ENCODE measurements at places on chromosomes 4 and X.

DNA sequence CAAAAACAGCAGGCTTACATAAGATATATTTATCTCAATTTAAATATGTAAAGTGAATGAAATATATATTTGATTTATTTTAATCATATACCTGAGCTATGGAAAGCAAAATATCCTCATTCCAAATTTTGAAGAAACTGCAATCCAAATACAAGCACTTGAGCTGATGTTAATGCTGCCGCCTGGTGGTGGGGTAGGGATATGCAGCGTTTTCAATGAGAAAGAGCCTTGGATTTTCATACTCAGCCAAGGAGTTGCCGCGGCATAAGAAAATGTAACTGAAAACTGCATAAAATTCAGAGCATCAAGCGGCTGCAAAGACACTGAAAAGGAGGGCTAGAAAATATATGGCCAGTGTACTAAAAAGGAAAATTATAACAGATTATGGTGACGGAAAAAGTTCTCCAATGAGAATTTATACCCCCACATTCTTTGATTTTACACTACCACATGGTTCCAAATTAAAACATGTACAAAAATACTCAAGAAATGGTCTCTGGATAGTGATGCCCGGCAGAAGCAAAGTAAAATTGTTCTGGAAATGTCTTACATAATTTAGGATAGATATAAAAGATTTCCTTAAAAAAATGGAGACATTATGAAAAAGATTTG is 660.3 kb upstream of the PITX2 start:
- peak; percentile 11 for DNase-seq

- DNase-seq, result no peak
Observed at GRCh38 chrX:134764202-134764785, 106.0 kb upstream of the PLAC1 start.

GRCh38 chrX:118761939-118762707 is 34.7 kb downstream of the IL13RA1 start:
- no peak for DNase-seq

- DNase-seq, result no peak
Observed at GRCh38 chrX:94576367-94577004, 902.5 kb downstream of the FAM133A start.

- no peak for DNase-seq
Observed at GRCh38 chrX:52280812-52281211, 88.0 kb upstream of the XAGE2 start.

DNA sequence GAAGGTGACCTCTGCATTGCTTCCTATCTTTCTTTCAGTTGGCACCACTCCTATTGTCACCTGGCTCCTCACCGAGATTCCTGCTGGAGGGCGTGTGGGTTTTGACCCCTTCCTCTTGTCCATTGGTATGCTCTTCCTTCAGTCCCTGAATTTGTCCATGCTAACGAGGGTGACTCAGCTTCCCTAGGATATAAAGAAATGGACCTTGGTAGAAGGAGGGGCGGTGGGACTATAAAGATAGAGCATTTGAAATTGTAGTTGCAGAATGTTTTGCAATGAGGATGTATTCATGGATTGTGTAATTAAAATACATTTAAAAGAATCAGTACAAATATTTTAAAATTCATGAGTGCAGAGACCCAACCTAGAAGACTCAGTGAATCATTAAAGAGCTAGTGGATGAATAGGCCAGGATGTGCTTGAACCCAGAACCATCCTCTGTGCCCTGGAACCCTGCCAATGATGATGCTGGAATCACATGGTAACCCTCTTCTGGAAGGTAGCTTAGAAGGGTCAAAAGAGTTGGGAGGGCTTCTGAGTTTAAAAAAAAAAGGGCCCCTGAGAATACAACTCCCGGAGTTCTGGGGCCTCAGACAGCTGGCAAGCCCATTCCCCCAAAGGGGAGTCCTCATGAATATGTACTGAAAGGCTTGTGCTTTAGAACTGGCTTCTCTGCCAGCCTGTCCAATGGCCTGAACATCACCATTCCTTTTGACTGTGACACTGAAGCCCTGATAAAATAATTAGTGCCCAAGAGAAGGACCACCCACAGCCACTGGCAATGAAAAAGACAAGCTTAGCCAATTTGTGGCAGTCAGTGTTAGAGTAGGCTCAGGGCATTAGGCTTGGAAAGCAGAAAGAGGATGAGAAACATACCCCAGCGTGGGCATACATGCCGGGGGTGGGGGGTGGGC is 8.0 kb downstream of the XPNPEP2 start:
- DNase-seq, result no peak

- DNase-seq, result no peak
Observed at GRCh38 chrX:11464836-11465463, 171.7 kb downstream of the AMELX start.

- no peak for DNase-seq
Observed at GRCh38 chr4:89312066-89312465, 4.5 kb upstream of the GPRIN3 start.

DNA sequence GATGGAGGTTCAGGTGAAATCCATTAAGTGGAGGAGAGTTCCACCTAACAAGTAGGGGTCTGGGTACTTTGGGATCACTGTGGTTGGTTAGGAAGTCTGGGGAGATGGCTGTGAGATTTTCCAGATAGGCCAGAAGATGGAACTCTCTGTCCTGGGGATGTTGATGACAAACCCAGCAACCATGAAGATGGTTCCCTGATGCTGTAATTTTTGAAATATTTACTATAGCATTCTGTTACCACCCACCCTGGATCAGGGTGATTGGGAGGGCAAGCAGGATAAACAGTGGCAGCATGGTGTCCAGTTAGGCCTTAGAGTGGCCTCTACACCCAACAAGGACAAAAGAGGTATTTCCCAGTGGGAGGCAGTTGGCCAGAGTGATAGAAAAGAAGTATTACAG is 15.9 kb upstream of the NELFA start:
- DNase-seq, result no peak

DNA sequence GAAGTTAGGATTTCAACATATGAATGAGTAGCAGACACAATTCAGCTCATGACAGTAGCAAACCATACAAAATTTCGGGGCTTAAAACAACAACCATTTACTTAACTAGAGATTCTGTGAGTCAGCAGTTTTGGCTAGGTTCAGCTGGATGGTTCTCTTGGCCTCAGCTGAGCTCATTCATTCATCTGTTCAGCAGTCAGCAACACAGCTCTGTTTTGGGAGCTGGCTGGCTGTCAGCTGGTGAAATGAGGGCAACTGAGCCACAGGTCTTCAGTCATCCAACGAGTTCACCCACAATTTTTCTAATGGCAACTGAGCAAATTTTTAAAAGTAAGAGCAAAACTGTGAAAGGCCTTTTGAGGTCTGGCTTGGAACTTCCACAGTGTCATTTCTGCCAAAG is 2005.1 kb upstream of the AGA start:
- peak; percentile 19 for DNase-seq

- DNase-seq, result no peak
Observed at GRCh38 chr4:2295900-2296442, 34.1 kb upstream of the MXD4 start.

GRCh38 chr4:184810720-184811119 is 15.0 kb downstream of the ACSL1 start:
- DNase-seq, result no peak

DNA sequence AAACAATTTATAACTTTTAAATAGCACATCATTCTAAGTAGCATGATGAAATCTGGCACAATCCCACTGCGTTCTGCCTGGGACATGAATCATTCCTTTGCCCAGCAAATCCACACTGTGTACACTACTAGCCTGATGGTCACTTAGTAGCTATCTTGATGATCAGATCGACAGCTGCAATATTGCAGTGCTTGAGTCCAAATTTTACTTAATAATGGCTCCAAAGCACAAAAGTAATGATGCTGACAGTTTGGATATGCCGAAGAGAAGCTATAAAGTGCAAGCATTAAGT is 86.6 kb upstream of the NPNT start:
- DNase-seq, result no peak

GRCh38 chrX:15617111-15617510 is 16.4 kb upstream of the ACE2 start:
- DNase-seq, result no peak

- DNase-seq, result no peak
Observed at GRCh38 chrX:155747520-155747919, 133.6 kb upstream of the VAMP7 start.

- no peak for DNase-seq
Observed at GRCh38 chr4:108359986-108360681, 191.4 kb upstream of the LEF1 start.

GRCh38 chrX:148600131-148600530 is 99.7 kb downstream of the AFF2 start:
- no peak for DNase-seq

DNA sequence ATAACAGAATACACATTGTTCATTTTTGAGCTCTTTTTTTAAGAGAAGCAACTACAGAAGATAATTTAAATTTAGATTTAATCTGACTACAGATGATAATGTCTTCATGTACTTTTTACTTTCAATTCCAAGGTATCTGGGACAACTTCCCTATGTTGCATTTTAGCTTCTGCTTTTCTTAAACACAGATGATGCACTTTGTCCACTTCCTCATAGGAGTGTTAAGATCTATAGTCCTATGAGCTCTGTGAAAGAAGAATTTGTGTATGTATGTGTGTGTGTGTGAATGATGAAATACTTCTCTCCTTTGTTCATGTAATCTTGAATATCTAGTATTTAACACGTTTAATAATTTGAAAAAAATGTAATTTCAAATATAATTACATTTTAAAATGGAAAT is 5.3 kb upstream of the FHIP1A start:
- no peak for DNase-seq
